ENCODE measurements at places on chromosomes 3 and 15.

DNA sequence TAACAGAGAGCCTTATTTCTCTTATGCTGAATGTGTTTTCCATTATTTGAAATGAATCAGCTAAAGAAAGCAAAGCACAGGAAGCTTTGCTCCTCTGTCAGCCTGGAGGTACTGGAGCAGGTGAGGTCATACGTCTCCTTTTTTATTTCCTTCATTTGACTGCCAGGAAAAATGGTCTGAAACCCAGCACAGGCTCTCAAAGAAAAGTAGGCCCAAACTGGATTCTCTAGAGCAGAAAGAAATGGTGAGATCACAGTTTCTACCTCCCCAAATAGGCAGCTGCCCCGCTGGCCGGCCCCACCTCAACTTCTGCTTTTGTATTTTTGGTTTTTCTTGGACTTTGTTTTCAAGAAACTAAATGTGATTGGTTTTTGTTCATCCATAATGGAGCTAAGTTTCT lies 95.1 kb downstream of the RPL39L start:
- no peak for DNase-seq

GRCh38 chr3:149470381-149470780 lies 4.1 kb upstream of the TM4SF4 start:
- DNase-seq: no peak

DNA sequence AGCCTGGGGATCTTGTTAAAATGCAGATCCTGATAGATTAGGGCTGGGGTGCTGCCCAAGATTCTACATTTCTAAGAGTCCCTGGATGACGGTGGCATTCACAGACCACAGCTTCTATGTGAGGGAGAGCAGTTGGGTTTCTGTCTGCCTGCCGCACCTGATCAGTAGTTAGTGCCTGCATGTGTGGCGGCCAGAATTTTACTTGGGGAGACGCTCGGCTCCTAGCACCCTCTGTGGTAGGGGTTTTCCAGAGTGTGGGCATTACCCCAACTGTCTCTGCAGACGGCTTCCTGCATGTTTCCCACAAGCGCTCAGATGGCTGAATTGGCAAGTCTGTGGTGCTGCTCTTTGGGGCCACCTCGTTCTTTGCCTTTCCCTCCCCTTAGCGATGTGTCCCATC lies 8.3 kb downstream of the GHRL start:
- no peak for DNase-seq

DNA sequence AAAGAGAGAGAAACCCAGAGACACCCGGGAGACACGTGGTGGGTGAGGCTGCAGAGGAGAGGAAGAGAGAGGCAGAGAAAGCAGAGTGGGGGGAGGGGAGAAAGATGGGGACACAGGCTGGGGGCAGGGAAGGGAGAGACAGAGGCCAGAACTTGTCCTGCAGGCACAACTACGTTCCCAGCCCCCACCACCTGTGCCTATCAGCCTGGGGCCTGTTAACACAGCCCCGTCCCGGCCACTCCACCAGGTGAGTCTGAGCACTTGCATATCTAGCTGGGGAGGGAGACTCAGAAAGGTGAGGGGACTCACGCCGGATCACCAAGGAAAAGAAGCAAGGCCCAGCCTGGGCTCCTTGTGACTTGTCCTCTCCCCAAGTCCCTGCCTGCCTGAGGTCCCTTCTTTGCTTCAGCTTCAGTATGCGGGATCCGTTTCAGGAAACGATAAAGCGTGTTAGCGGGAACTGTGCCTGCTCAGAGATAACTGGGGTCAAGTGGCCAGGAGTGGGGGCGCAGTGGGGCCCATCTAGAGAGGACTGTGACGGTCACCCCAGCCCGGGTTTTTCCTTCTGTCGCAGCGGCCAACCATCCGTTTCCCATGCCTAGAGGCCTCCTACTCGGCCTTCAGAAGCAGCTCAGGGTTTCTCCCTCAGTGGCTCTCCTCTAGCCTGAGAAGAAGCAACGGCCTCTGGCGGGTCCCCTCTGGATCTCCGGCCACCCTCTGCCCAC lies 10.3 kb downstream of the LINGO1 start:
- no peak for DNase-seq

DNA sequence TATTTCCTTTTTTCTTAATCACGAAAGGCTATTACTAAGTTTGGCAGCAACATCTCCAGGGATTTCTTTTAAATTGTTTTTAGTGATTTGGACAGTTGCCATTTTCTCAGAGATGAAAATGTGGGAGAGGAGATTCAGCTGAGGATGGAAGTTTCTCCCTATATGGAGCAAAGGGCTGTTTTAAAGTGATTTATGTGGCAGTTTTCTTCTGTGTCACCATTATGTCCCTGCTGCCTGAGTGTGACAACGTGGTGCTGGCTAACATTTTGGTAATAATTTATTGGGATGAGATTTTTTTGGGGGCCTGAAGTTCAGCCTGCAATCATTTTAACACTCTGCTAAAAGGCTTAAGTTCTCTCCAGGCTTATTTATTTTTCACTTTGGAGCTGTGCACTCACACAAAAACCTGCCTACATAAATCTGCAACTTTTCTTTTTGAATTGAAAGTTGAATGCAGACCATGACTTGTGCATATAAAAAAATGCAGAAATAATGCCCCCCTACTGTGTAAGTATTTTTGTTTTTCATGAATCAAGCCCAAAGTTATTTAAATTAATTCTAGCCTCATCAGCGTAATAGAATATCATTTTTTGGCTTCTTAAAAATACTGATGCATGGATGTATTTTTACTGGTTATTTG lies 210.9 kb downstream of the ZIC1 start:
- no peak for DNase-seq

- no peak for DNase-seq
These were observed 319.4 kb upstream of the MDFIC2 start for GRCh38 chr3:70631716-70632307.

DNA sequence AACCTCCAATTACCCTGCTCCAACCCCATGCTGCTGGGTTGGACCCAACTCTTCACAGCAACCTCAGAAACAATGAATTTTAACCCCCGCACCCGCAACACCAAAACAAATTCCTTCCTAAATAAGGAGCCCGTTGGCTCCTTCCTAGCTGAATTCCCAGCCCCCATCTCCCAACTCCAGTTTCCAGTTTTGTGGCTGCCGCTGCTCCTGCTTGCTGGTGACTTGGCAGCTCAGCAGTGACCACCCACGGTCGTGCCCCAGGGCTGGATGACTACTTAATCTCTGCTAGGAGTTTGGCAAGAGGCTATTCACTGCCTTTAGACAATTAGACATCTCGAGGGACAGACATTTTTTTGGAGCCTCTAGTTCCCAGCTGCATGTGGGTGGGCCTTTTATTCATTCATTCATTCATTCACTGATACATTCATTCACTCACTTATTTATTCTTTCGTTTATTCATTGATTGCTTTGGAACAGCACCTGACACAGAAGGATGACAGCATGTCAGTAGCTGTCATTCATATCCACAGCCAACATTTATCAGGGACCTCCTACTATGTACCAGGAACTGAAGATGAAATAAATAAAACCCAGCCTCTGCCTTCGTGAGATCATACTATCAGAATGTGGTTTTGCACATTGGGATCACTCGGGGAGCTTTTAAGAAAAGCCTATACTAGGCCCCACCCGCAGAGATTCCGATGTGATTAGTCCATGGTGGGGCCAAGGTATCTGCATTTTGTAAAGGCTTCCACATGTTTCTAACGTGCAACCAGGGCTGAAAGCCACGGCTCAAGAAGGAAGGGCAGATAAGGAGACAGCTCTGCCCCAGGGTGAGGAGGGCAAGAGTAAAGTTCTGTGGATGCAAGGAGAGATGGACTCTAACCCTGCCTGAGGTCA lies 256.5 kb downstream of the SHQ1 start:
- peak; percentile 63 for DNase-seq

DNA sequence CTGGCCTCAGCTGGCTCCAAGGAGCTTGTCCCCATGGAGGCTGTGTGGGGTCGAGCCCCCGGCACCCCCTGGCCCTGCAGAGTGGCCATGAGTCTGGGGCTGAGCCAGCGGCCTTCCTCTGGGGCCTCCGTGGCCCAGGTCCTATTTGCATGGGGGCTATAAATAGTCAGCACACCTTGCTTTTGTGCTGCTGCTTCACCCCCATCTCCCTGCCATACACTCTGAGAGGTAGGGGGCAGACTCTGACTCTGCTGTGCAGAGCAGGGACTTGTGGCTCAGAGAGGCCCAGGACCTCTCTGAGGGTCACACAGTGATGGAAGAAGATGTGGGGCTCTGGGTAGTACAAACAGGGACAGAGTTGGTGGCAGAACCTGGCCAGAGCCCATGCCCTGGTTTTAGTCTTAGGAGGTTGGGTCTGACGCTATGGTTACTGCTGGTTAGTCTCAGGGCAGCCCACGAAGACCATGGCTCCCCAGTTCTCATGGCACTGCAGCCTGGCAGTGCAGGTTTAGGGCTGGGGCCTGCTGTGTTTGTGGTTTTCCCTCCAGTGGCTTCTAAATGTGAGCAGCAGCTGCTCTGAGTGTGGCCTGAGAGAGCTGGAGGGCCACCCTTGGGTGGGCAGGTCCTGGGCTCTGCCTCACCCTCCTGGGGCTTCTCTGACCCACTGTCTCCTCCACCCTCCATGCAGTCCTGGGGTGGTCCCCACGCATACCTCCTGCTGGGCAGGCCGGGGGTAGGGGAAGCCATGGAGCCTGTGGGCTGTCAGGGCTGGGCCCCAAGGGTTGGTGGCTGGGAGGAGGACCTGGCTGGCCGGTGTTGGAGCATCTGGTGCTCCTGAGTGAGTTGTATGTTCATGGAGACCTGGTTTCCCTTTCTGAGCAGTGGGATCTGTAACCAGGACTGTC lies 13.6 kb downstream of the PRKCD start:
- DNase-seq: no peak

DNA sequence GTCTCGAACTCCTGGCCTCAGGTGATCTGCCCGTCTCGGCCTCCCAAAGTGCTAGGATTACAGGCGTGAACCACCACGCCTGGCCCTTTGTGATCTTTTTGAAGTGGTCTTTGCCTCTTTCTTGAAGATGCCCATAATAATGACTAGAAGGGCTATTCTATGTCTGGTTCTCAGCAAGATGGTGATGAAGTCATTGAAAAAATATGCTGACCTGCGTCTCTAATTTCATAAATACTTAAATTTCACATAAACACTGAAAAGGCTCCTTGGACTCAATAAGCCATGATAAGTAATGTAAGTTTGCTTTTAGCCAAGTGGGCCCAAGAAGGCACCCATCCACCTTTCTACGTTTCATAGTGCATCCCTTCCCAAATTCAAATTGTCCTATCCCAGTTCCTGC lies 775 bp upstream of the MAPK6 start:
- DNase-seq: no peak

GRCh38 chr3:48856469-48856868 lies 8.8 kb upstream of the PRKAR2A start:
- DNase-seq: no peak

GRCh38 chr3:152466784-152467183 lies 198.1 kb downstream of the MBNL1 start:
- DNase-seq: no peak

DNA sequence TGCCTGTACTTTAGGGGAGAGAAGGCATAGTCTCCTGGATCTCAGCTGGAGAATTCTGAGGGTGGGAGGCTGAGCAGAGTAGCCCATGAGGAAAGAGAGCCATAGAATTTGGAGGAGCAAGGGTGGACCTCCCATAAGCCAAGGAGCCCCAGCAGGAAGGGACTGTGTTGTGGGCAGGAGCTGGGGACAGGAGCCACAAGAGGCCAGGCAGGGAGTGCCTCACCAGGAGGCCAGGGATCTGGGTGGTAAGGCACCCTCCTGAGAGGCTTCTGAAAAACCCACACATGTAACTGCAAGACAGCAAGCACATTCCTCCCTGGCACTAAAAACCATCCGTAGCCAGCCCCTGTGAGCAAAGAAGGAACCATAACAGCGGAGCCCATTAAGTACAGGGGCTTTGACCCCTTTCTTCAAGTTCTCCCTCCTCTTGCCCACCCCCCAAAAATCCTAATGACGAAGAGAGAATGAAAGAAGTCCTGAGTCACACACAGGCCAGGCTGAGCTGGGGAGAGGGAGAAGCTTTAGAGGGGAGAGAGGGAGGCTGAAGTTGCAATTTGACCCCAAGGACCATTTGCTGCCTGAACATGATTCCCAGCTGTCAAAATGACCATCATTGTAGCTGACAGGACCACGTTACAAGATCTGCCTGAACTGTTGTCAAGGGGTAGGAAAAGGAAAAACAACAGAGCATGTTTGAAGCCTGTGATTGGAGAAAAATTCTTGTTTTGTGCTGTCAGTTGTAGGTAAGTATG lies 82.6 kb downstream of the TRIM42 start:
- no peak for DNase-seq

GRCh38 chr3:131762981-131763564 lies 260.3 kb upstream of the MRPL3 start:
- no peak for DNase-seq

DNA sequence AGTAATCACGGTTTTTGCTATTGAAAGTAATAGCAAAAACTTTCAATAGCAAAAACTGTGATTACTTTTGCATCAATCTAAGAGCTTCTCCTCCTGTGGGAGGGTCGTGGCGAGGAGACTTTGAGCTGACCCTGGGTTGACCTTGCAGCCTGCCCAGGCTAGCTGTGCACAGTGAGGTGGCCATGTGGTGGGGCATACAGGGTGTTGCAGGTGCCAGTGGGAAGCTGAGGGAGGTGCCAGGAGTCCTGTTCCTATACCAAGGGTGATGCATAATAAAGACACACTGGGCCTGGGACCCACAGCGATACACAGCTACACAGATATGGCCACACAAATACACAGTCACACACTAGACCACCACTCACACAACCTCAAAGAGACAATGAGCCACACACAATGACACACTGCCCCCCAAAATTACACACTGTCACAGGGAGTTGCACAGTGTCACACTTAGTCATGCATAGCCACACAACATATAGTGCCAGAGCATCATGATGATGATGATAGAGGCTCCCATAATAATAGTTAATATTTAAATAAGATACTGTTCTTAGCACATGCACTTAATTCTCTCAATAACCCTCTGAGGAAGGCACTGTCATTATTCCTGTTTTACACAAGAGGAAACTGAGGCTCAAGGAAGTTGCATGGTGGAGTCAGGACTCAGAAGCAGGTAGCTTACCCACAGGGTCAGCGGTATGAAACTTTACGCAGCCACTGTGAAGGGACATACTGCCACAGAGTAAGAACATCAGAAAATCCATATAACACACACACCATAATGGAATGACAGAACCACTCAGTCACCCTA lies 6.3 kb downstream of the PLCD1 start:
- DNase-seq: no peak

DNA sequence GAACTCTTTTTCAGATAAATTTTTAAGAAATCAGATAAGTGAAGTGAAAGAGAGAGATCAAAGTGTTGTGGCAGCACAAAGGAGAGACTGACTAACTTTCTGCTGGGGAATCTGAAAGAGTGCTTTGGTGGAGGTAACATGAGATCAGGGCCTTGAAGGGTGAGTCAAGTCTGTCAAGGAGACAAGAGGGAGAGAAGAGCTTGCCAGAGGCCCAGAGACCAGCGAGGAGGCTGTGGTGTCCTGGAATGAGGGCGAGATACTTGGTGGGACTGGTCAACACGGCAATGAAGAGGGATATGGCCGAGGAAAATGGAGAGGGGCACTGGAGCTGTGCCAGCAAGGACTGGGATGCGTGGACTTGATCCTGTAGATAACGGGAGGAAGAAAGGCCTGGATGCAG lies 4.6 kb downstream of the TADA3 start:
- no peak for DNase-seq

- DNase-seq: peak; percentile 13
These were observed 36.1 kb upstream of the PLSCR5 start for GRCh38 chr3:146640955-146641867.

All from right lung (tissue), 10 donors.